Chondrocyte (in vitro differentiated cells): ENCODE measurements at places on chromosomes 11 and 22. TPM values are rescaled to one million over a fixed set of nuclear protein-coding genes. Genes with fewer than 3 reads are reported as not detected.

- H3K27me3 ChIP-seq, result peaks cover 4% of the 10 kb centered on the region
- peak; percentile 57 for DNase-seq
- H3K36me3 ChIP-seq, result peaks cover 3% of the 10 kb centered on the region
- no peaks in the 10 kb centered on the region for H3K4me1 ChIP-seq
- no peak overlapping the region for H3K4me3 ChIP-seq
- H3K27ac ChIP-seq, result no peak overlapping the region
These were observed 111.9 kb downstream of the ARHGAP20 start for GRCh38 chr11:110600322-110600721.

DNA sequence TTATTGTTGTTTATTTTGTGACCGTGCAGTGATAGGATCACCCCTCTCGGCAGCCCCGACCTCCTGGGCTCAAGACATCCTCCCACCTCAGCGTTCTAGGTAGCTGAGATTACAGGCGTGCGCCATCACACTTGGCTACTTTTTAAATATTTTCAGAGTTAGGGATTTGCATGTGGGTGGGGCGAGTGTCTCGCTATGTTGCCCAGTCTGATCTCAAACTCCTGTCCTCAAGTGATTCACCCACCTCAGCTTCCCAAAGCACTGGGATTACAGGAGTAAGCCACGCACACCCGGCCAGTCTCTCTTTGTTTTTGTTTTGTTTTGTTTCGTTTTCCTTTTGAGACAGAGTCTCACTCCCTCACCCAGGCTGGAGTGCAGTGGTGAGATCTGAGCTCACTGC is 1.2 kb upstream of the INTS5 start:
- H3K27ac ChIP-seq, result peak overlapping the region; percentile 22
- H3K36me3 ChIP-seq, result peaks cover 3% of the 10 kb centered on the region
- no peak for DNase-seq
- peaks cover 16% of the 10 kb centered on the region for H3K4me1 ChIP-seq

GRCh38 chr22:40423310-40423688 is 52.9 kb downstream of the SGSM3 start:
- H3K36me3 ChIP-seq, result peaks cover 35% of the 10 kb centered on the region
- no peak for DNase-seq
- peaks cover 6% of the 10 kb centered on the region for H3K4me1 ChIP-seq
- H3K27ac ChIP-seq, result no peak overlapping the region
- no peak overlapping the region for H3K4me3 ChIP-seq

DNA sequence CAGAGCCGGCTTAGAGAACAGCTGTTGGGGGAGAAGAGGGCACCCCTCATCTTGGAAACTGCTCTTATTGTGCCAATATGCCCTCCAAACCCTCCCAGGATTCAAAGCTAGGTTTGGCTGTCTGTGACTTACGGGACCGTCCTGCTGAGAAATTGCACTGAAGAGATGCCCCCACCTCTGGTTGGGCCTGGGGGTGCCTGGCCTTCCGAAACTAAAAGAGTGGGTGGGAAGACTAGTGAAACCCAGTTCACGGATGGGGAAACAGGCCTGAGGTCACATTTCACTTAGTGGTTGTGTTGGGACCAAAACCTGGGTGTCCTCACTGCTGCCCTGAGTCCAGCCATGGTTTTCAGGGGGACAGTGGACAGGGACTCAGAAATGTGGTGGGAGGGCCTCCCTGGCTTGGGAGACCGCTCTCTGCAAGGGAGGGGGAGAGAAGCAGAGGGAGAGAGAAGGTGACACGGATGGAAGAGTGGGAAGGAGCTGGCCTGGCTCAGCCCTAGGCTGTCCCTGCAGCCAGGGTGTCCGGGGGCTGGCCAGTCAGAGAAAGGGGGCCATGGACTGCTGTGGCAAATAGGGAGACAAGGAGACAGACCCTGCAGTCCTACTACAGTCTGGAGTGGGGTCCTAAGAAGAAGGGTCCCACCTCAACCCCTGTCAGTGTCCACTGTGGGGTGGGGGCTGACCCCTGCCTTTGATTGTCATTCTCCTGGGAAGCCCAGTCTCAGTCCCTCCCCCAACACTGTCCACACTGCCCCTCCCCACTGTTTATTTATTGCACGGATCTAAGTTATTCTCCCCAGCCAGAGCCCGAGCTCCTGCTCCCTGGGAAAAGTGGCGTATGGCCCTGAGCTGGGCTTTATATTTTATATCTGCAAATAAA is 13.6 kb downstream of the MAFF start:
- H3K36me3 ChIP-seq, result peaks cover 6% of the 10 kb centered on the region
- no peak overlapping the region for H3K4me3 ChIP-seq
- no peak for DNase-seq
- H3K27me3 ChIP-seq, result no peaks in the 10 kb centered on the region
- H3K4me1 ChIP-seq, result peaks cover 45% of the 10 kb centered on the region
- peak overlapping the region; percentile 51 for H3K27ac ChIP-seq

DNA sequence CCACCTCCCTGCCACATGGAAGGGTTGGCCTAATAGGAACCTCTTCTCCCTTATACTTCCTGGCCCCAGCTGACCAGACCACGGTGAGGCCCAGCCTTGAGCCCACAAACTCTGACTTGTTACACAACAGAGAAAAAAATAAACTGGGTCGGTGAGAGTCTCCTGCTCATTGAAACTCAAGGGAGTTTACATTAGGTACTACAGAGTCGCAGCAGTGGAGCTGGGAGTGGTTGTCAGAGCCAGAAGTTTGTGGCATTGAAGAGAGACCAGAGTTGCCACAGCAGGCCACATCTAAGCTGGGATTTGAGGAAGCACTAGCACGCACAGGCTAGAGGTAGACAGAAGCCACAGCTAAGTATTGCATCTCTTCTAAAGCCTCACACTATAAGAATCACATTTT is 296.2 kb downstream of the DDX10 start:
- peaks cover 30% of the 10 kb centered on the region for H3K4me1 ChIP-seq
- DNase-seq, result no peak
- no peaks in the 10 kb centered on the region for H3K27me3 ChIP-seq
- no peak overlapping the region for H3K27ac ChIP-seq
- no peaks in the 10 kb centered on the region for H3K36me3 ChIP-seq

GRCh38 chr11:88555018-88555828 is 217.7 kb upstream of the CTSC start:
- H3K4me3 ChIP-seq, result no peak overlapping the region
- no peak overlapping the region for H3K27ac ChIP-seq
- H3K27me3 ChIP-seq, result peaks cover 30% of the 10 kb centered on the region
- H3K36me3 ChIP-seq, result no peaks in the 10 kb centered on the region
- peaks cover 8% of the 10 kb centered on the region for H3K4me1 ChIP-seq

GRCh38 chr11:84215672-84216071 is 929.5 kb upstream of the CCDC90B start:
- no peak overlapping the region for H3K27ac ChIP-seq
- no peaks in the 10 kb centered on the region for H3K4me1 ChIP-seq
- H3K36me3 ChIP-seq, result no peaks in the 10 kb centered on the region
- DNase-seq, result no peak
- no peak overlapping the region for H3K4me3 ChIP-seq

DNA sequence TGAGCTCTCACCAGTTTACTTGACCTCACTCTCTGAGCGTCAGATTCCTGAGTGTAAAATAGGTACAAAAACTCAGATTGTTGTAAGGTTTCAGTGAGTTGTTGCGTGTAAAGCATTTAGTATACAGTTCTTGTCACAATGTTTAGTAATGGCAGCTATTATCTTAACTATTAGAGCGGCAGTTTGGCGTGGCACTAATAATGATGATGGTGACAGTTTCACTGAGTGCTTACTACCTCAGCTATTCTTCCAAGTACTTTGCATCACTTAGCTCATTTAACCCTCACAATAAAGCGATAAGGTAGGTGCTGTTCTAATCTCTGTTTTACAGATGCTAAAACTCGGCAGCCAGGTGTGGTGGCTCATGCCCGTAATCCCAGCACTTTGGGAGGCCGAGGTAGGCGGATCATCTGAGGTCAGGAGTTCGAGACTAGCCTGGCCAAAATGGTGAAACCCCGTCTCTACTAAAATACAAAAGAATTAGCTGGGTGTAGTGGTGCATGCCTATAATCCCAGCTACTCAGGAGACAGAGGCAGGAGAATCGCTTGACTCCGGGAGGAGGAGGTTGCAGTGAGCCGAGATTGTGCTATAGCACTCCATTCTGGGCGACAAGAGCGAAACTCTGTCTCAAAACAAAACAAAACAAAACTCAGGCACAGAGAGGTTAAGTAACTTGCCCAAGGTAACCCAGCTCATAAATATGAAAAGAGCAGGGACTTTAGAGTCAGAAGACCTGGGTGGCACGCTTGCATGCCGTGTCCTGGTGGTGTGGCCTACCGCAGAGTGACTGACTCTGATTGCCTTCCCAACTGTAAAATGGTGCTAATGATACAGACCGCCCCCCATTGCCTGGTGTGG is 76.2 kb downstream of the PTPRJ start:
- H3K27ac ChIP-seq, result no peak overlapping the region
- peaks cover 35% of the 10 kb centered on the region for H3K4me1 ChIP-seq
- DNase-seq, result no peak
- H3K4me3 ChIP-seq, result no peak overlapping the region

GRCh38 chr11:12811861-12812260 is 137.6 kb downstream of the TEAD1 start:
- peaks cover 72% of the 10 kb centered on the region for H3K4me1 ChIP-seq
- H3K27ac ChIP-seq, result no peak overlapping the region
- H3K27me3 ChIP-seq, result no peaks in the 10 kb centered on the region
- no peak for DNase-seq
- H3K36me3 ChIP-seq, result no peaks in the 10 kb centered on the region

GRCh38 chr11:75050516-75050915 is 46.2 kb downstream of the OR2AT4 start:
- peaks cover 44% of the 10 kb centered on the region for H3K4me1 ChIP-seq
- H3K27ac ChIP-seq, result peak overlapping the region; percentile 52
- no peak overlapping the region for H3K4me3 ChIP-seq

- no peak for DNase-seq
- no peaks in the 10 kb centered on the region for H3K36me3 ChIP-seq
- no peak overlapping the region for H3K4me3 ChIP-seq
- no peaks in the 10 kb centered on the region for H3K4me1 ChIP-seq
- no peak overlapping the region for H3K27ac ChIP-seq
These were observed 1470.8 kb upstream of the TENM4 start for GRCh38 chr11:80911666-80912065.

DNA sequence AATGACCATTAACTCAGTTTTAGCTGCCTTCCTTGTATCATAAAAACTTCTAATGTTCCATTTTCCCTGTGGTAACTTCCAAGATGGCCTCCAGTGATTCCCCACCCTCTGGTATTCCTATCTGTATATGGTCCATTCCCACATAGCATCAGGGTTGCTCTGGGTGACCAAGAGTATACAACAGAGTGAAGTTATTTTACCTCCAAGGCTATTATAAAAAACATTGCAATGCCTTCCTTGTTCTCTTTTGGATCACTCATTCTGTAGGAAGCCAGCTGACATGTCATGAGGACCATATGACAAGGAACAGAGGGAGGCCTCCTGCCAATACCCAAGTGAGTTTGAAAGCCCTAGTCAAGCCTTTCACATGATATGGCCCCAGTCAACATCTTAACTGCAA is 30.1 kb downstream of the ZNF280B start:
- H3K27me3 ChIP-seq, result no peaks in the 10 kb centered on the region
- H3K27ac ChIP-seq, result no peak overlapping the region
- H3K4me3 ChIP-seq, result no peak overlapping the region
- H3K36me3 ChIP-seq, result no peaks in the 10 kb centered on the region
- H3K4me1 ChIP-seq, result no peaks in the 10 kb centered on the region

- H3K4me3 ChIP-seq, result no peak overlapping the region
- H3K27me3 ChIP-seq, result peaks cover 53% of the 10 kb centered on the region
- no peak overlapping the region for H3K27ac ChIP-seq
- H3K36me3 ChIP-seq, result no peaks in the 10 kb centered on the region
- no peaks in the 10 kb centered on the region for H3K4me1 ChIP-seq
- DNase-seq, result no peak
These were observed 113.1 kb upstream of the HSD17B12 start for GRCh38 chr11:43567396-43567975.

DNA sequence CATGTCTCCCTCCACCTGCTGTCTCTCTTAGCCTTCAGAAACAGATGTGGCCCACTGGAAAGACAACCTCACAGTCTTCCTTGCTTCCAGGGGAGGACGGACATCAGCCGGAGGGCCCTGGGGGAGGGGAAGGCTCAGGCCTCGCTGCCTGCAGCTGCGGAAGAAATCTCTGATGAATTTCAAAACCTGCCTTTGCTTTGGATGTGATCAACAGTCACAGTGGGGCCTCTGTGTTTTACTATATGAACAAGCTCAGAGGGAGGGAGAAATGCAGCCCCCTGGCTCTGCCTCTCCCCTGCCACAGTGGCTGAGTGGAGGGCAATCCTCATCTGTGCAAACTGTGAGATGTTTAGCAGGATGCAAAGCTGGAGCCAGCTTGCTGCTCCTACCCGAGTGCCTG is 282.8 kb downstream of the NTM start:
- no peak overlapping the region for H3K27ac ChIP-seq
- DNase-seq, result no peak
- H3K27me3 ChIP-seq, result peaks cover 43% of the 10 kb centered on the region

DNA sequence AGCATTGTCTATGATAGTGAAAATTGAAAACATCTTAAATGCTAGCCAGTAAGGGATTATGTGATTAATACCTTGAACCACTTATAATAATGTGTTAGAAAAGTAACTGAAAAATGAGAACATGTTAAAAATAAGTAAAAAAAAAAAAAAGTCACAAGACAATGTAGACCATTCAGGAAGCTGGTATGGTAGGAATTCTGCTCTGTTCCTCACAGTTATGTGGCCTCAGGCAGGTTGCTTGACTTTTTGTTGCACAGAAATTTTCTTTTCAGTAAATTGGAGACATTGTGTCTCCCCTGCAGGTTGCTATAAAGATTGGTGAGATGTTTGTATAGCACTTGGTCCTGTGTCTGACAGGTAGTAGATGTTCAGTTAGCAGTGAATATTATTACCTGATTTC is 17.3 kb upstream of the PLET1 start:
- H3K27me3 ChIP-seq, result peaks cover 2% of the 10 kb centered on the region
- H3K27ac ChIP-seq, result peak overlapping the region; percentile 88
- H3K4me1 ChIP-seq, result peaks cover 37% of the 10 kb centered on the region

GRCh38 chr22:21857481-21857914 is 9.9 kb downstream of the MAPK1 start:
- peak overlapping the region; percentile 9 for H3K27ac ChIP-seq
- no peaks in the 10 kb centered on the region for H3K36me3 ChIP-seq
- H3K27me3 ChIP-seq, result no peaks in the 10 kb centered on the region
- H3K4me1 ChIP-seq, result peaks cover 88% of the 10 kb centered on the region

DNA sequence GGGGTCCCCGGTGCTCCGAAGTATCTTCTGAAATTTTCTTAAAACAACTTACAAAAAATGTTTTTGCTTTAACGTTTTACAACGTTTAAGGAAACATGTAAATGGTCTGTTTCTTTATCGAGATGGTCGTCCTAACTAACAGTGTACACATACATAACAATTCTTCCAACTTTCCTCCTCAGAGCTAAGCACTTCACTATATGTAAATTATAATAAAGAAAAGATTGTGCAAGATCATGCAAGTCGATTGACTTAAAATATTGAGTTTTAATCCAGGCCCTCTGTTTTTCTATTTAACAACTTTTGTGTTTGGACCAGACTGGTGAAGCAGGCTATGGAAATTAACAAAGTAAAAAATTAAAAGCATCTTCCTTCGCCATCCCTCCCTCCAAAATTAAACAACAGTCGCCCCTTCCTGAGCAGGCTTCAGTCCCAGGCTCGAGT is 4.9 kb downstream of the ALX4 start:
- no peak for DNase-seq
- no peak overlapping the region for H3K27ac ChIP-seq
- H3K4me3 ChIP-seq, result peak overlapping the region; percentile 52
- peaks cover 22% of the 10 kb centered on the region for H3K4me1 ChIP-seq
- H3K36me3 ChIP-seq, result no peaks in the 10 kb centered on the region

- H3K27me3 ChIP-seq, result peaks cover 26% of the 10 kb centered on the region
- no peaks in the 10 kb centered on the region for H3K36me3 ChIP-seq
- no peak for DNase-seq
- no peak overlapping the region for H3K27ac ChIP-seq
These were observed 116.2 kb downstream of the CHST1 start for GRCh38 chr11:45549257-45549656.

ZNRD2 gene
- 26.4 to 32.1 TPM (median 28.1 TPM) in 3 replicates for total RNA-seq

TRPM5 gene
- not detected in 3 replicates for total RNA-seq

ART1 gene
- total RNA-seq, result not detected in 3 replicates

TRIM29 gene
- not detected in 3 replicates for total RNA-seq

SELENOH gene
- total RNA-seq, result 84.4 to 92.1 TPM (median 87.3 TPM) in 3 replicates

MYO7A gene
- not detected in 3 replicates for total RNA-seq
